ENCODE measurements at places on chromosomes 16 and 17.

DNA sequence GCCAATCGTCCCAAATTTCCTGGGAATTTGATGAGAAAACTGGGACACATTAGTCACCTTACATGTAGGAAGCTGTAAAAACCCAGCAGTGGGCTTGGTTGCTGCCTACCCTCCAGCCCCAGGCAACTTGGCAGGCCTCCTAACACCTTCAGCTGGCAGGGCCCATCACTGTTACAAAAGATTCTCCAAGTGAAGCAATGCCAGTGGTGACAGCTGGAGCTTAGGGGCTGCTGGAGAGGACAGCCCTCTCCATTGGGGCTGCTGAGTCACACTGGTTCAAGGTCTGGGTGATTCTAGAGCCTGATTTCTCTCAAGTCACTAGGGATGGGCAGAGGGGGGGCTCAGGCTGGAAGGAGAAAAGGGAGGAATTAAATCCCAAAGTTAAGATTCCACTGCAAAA is 180.6 kb downstream of the COPRS start:
- DNase-seq = no peak

GRCh38 chr16:62831235-62831850 is 795.1 kb upstream of the CDH8 start:
- DNase-seq = no peak

- DNase-seq = no peak
Observed at GRCh38 chr17:82076785-82077591, 11.4 kb upstream of the DUS1L start.

GRCh38 chr16:54324716-54325115 is 38.1 kb upstream of the IRX3 start:
- no peak for DNase-seq

GRCh38 chr16:5412731-5413130 is 315.1 kb upstream of the EEF2KMT start:
- DNase-seq = no peak
